ENCODE measurements at places on chromosomes 3 and 15.

DNA sequence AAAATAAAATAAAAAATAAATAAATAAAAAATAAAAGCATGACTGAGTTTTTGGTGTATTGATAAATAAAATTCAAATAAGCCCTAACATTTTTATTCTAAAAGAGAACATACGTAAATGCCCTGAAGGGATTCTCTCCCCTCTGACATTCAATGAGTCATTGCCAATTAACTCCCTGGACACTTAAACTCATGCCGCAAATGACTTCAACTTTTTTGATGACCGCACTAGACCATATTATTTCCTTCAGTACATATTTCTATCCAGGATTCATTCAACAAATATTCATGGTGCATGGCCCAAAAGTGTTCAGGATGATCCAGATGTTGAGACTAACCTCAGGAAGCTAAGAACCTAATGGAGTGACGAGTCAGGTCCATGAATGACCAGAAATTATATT is 195.9 kb upstream of the LRRN1 start:
- no peak for DNase-seq

DNA sequence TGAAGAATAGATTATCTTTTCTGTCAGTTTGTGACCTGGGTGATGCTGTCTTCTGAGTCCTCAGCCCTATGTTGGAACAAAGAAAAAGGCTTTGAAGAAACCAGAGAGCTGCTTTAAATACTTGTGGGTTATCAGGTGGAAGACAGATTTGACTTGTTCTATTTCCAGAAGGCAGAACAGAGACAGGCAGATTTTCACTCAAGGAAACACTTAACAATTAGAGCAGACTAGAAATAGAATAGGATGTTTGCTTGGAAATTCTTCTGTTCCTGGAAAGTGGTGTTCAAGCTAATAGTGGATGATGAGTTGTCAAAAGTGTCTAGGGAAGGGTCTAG is 219.4 kb downstream of the UBE2E2 start:
- DNase-seq, result no peak

DNA sequence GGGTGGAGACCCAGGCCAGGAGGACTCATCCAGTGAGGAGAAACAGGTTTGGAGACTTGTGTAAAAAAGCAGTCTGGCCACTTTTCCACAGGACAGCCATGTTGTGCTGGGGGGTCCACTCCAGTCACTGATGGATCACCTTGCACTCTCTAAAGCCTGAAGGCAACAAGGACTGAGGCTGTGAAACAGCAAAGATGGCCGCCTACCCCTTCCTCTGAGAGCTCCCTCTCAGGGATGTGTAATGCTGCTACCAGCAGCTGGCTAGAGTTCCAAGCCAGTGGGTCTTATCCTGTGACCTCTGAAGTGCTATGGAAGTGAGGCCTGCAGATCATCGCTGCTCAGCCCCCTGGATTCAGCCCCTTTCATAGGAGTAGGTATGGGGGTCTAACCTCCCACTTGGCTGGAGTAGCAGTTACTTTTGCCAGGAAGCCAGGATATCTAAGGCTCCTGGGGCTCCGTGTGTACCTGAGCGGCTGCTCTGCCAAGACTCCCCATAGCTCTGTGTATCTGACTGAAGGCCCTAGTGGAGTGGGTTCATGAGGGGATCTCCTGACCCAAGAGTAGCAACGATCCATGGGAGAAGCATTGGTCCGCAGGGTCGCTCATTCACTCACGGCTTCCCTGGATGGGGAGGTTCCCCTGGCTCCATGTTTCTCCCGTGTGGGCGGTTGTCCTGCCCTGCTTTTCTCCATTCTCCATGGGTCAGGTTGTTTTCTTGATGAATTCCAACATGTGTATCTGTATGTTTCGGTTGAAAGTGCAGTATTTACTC is 69.9 kb upstream of the TNFSF10 start:
- DNase-seq, result no peak

GRCh38 chr3:156368189-156368588 is 186.7 kb downstream of the SSR3 start:
- no peak for DNase-seq

- no peak for DNase-seq
Measured at GRCh38 chr15:85871545-85871944, 76.8 kb upstream of the KLHL25 start.

GRCh38 chr3:187080799-187081450 is 58.4 kb downstream of the RPL39L start:
- DNase-seq, result no peak

DNA sequence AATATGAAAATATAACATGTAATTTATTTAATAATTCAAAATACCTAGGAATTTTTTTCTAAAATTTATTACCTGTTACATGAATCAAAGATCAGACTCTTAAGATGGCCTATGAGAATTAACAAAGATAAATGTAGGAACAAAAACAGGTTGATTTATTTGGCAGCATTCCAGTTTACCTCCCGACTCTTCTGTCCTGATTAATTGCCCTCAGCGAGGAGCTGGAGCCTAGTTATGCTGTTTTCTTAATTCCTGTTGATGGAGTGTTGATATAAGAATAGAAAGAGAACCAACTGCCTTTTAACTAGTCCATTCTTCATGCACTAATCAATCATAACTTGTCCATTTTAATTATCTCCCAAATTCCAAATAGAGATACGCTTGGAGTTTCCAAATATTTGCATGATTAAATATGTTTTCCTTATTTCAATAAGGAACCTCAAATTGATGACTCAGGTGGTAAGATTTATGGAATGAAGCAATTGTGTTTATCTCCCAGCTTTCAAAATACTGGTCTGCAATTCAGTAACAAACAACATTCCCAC is 10.6 kb upstream of the CPB1 start:
- DNase-seq, result no peak

- no peak for DNase-seq
Measured at GRCh38 chr3:162842549-162843216, 1346.1 kb downstream of the OTOL1 start.

DNA sequence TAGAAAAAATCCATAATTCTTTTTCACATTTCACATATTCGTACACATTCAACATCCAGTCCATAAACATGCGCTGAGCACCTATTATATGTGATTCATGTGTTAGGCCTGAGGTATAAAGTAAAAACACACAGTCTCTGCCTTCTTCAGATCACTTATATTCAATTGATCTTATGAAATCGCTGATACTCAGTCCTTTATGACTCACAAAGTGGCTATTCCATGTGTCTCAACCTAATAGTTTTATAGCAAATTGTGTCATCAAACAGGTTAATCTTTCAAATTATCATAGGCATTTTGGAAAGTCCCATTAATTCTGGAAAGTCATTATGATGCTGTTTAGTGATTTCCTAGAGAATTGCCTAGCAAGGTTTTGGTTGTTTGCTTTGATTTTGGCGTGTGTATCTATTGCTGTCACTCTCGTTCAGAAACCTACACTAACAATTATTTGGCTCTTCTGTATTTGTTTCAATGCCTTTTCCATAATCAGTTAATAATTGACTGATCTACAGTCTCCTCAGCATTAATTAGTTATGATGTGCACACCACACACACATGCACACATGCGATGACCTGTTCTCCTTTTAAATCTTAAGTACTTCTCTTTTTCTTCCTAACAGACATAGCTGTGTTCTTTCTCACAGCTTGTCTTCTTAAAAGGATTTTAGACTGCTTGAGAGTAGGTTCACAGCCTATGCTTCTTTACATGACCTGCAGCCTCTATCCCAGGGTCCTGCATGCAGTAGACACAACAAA is 353.1 kb downstream of the MECOM start:
- no peak for DNase-seq

DNA sequence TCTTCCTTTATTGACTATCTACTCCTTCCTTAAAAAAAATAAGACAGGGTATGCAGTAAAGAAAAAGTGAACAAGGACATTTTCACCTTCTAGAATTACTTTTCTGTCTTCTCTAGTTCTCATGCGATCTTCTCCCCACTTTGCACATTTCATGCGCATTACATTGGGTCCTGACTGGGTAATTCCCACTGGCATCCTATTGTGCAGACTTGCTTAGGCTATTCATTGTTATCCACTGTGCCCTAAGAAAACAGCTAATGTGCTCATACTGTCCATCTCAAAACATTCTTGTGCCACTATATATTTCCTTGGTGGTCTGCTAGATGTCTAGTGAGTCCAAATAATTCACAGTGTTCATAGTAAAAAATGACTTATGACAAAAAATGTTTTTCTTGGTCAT is 447.4 kb upstream of the ROBO1 start:
- no peak for DNase-seq

DNA sequence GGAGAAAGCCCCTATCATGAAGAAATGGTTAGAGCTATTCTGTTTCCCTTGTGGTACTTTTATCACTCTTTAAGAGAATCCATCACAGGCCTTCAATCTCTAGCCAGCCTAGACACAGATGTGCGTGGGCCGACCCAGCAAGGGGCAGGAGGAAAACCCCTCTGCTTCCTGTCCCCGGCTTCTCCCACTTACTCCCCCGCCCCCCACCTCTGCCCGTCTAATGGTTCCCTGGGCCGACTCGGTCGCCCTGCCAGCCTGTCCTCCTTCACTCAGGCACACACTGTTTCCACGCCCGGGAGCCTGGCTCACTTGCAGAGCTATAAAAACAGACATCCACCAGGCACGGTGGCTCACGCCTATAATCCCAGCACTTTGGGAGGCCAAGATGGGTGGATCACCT is 58.3 kb upstream of the TFRC start:
- no peak for DNase-seq

DNA sequence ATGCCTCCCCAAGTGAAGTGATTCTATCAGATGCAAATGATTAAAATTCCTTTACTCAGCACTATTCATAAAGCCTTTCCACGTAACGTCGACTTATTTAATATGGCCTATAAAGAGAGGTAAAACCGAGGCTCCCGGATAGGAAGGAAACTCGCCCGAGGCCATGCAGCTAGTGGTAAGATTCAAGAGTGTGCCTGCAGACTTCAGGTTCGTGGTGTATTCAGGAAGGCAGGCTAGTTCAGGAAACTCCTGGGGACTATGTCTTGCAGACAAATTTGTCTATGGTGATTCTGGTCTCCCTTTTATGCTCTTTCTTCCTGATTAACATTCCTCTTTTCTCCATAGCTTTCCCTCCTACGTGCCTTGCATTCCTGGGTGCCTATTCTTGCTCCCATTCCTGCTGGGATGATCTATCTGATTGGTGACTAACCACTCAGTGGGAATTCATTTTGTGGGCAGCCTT is 150.7 kb downstream of the SST start:
- DNase-seq, result no peak

GRCh38 chr3:34851137-34851536 is 788.2 kb upstream of the ARPP21 start:
- DNase-seq, result no peak

GRCh38 chr3:64122476-64122875 is 99.2 kb upstream of the PSMD6 start:
- DNase-seq, result no peak

DNA sequence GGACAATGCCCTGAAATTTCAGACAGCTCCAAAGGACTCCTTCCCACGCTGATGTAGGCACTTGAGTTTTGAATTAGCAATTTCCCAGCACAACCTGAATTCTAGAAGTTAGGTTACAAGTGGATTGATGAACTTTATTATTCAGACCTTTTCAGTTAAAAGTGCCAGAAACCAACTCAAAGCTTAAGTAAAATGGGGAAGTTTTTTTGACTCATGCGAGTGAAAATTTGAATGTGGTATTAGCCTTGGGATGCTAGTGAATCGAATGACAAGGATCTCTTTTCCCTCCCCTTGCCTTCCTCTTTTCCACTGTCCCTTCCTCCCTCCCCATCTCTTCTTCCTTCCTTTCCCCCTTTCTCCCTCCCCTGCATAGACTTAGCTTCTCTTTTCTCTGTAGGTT is 295.1 kb upstream of the PROK2 start:
- DNase-seq, result no peak

- no peak for DNase-seq
Measured at GRCh38 chr15:39095218-39095879, 485.5 kb upstream of the THBS1 start.

DNA sequence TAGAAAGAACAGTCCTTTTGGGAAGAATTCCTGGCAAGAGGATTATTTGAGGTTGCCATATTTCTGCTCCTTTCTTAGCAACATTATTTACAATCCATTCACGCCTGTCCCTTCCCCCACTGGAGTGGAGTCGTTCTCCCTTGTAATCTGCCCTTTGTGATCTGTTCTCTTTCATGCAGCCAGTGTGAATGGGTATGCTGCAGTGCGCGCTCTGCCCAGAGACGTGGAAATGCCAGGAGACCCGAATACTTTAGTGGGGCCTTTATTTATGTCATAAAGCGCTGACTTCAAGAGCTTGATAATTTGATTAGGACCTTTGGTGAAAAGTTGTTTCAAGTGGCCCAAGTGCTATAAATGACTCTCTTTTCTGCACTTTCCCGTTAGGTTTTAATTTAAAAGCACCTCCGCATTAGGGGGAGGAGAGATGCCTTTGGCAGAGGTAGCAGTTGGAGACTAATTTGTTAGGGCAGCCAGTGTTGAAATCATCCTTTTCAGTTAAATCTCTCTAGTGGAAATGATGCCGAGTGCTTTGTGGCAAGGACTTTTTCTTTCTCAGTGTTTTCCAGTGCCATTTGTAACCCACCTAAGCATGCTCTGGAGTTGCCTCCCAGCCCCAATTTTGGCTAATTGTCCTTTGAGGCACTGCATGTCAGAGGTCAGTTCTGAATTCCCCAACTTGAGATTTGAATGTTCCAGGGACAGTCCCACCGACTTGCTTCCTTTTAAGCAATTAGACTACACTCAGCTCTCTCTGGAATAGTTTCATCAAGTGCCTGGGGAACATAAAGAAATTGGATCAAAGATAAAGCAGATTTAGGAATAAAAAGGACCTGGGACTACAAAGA is 52.4 kb downstream of the PSMD6 start:
- peak; percentile 26 for DNase-seq

DNA sequence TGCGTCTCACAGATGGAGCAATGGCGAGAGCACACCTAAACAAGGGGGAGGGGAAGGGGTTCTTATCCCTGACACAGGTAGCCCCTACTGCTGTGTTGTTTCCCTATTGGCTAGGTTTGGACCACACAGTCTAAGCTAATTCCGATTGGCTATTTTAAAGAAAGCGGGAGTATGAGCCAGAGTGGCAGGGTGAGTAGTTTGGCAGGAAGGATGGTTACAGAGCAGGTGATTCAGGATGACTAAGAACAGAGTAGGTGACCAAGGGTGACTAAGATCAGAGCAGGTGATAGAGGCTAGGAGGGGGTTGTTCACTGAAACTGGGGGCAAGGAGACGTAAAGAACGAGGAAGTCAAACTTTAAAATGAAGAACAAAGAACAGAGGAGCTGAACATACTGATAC is 511.8 kb downstream of the EDEM1 start:
- DNase-seq, result no peak

DNA sequence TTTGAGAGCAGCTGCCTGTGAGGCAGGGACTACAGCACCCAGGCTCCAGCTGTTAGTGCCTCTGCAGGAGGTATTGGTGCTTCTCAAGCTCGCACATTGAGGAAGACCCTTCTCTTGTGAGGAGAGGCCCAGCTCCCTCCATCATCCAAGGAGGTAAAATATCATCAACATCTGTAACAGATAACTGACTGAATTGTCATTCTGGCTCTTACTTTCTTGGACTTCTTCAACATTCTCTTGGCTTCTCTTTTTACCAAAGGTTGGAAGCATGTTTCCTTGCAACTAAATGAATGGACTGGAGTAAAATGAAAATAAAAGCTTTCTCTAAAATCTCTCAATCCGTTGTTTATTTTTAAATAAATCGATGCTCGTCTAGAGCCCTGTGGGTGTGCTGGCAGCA is 53.1 kb upstream of the PXYLP1 start:
- no peak for DNase-seq

Measured in substantia nigra (tissue), 51 donors.